ENCODE measurements at places on chromosomes 3 and 15.
A peak's percentile ranks its signal among the peaks of the same experiment; 100 is the strongest.

GRCh38 chr15:53835309-53835708 is 75.8 kb upstream of the WDR72 start:
- H3K4me3 ChIP-seq = no peak overlapping the region
- H3K4me1 ChIP-seq = no peaks in the 10 kb centered on the region
- no peaks in the 10 kb centered on the region for H3K27me3 ChIP-seq
- DNase-seq = no peak
- no peaks in the 10 kb centered on the region for H3K36me3 ChIP-seq
- no peak overlapping the region for H3K27ac ChIP-seq

GRCh38 chr3:140023616-140024530 is 88.9 kb downstream of the CLSTN2 start:
- H3K4me1 ChIP-seq = no peaks in the 10 kb centered on the region
- DNase-seq = no peak
- H3K4me3 ChIP-seq = no peak overlapping the region
- H3K27me3 ChIP-seq = no peaks in the 10 kb centered on the region
- H3K27ac ChIP-seq = no peak overlapping the region
- H3K36me3 ChIP-seq = no peaks in the 10 kb centered on the region

DNA sequence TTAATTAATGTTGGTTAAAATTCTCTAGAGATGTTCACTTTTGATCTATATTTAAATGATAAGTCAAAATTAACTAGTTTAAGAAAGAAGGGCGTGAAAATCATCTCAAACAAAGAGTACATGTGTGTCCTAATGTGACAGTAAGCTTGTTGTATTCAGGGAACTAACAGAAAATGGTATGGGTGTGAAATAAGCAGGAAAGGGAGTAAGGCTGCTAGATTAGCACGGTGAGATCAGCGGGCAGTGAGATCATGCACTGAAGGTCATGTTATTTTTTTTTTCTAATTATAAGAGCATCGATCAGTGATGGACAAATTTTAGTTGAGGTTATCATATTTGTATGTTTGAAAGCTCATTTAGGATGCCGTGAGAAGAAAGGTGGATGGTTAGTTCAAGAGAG is 430.8 kb downstream of the DIPK2A start:
- H3K4me3 ChIP-seq = no peak overlapping the region
- H3K27me3 ChIP-seq = no peaks in the 10 kb centered on the region
- H3K27ac ChIP-seq = no peak overlapping the region
- no peak for DNase-seq
- no peaks in the 10 kb centered on the region for H3K4me1 ChIP-seq

- H3K36me3 ChIP-seq = no peaks in the 10 kb centered on the region
- DNase-seq = peak; percentile 6
- H3K4me1 ChIP-seq = peaks cover 20% of the 10 kb centered on the region
- no peak overlapping the region for H3K27ac ChIP-seq
- H3K27me3 ChIP-seq = no peaks in the 10 kb centered on the region
Observed at GRCh38 chr3:151835751-151836525, 22.0 kb downstream of the AADAC start.

DNA sequence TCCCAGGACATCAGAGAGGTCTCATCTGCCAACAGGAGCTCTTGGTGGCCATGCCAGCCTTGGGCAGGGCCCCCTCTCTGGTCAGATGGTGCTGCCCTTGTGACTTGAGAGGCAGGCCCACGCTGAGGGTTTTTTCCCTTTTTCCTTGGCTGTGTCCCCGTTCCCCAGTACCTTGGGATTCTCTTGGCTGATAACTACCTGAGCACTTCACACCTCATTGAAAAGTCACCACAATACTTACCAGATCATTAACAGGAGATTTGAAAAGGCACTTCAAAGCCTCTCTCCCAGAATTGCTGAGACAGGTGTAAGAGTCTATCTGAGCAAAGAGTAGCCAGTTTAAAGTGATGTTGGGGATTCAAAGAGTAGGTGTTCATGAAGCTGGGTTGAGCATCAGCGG is 15.1 kb upstream of the TMEM158 start:
- H3K4me3 ChIP-seq = no peak overlapping the region
- H3K27ac ChIP-seq = no peak overlapping the region
- H3K27me3 ChIP-seq = no peaks in the 10 kb centered on the region
- no peaks in the 10 kb centered on the region for H3K36me3 ChIP-seq
- no peak for DNase-seq

DNA sequence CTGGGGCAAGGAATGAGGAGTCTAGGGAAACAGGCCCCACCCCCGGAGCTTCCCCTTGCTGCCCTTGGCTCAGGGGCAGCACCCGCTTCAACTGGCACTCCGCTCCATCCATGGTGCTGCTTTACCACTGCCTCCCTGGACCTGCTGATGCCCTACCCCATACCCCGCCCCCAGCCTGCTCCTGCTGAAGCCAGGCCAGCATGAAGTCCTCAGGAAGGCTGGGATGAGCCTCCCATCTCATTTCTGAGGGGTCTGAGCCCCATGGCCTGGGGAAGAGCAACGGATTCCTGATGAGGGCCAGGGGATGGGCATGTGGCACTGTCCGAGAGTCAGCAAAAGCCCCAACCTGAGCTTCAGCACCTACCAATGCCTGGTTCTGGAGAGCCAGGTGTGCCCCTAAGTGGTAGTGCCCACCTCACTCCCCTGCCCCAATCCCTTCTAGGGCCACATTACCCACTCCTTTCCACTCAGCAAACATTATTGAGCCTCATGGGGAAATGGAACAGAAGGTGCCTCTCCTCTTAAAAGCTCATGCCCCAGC is 21.0 kb downstream of the SEC61A1 start:
- H3K4me3 ChIP-seq = no peak overlapping the region
- H3K4me1 ChIP-seq = peaks cover 20% of the 10 kb centered on the region
- H3K27me3 ChIP-seq = peaks cover 25% of the 10 kb centered on the region
- H3K27ac ChIP-seq = no peak overlapping the region
- H3K36me3 ChIP-seq = no peaks in the 10 kb centered on the region

- no peaks in the 10 kb centered on the region for H3K27me3 ChIP-seq
- H3K36me3 ChIP-seq = no peaks in the 10 kb centered on the region
- no peak overlapping the region for H3K27ac ChIP-seq
- H3K4me1 ChIP-seq = no peaks in the 10 kb centered on the region
- H3K4me3 ChIP-seq = no peak overlapping the region
Observed at GRCh38 chr3:94083261-94083660, 20.4 kb downstream of the NSUN3 start.

DNA sequence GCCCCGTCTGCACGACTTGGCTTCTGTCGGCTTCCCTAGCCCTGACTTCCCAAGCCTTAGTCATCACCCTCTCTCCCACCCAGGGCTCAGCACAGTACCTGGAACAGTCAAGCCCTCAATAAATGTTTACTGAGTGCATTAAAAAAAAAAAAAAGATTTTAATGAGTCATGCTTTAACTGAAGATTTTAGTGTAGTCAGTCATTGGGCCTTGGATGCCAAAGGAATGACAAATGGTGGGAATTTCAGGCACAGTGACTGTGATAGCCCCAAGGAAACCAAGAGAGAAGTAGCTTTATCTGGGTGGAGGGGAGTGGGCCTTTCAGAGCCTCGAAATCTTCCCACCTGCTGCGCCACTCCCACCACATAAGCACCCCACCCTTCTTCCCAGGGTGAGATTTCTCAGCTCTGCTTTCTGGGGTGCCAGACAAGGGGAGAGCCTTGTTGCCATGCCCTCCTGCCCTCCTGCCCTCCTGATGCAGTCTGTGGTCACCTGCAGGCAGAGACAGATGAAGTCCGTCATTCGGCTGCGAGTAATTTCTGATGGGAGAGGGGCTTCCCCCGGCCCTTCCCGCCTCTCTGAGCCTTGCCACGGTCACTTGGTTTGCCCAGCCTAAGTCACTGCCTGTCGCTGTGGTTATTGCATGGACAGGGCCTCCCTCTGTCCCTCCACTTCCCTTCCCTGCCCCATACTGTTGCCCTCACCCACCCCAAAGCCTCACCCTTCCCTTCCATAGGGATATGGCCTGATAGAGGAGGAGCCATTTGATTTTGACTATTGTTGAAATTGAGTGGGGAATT is 41.8 kb downstream of the SMAD3 start:
- peaks cover 5% of the 10 kb centered on the region for H3K36me3 ChIP-seq
- no peak for DNase-seq
- H3K4me3 ChIP-seq = no peak overlapping the region
- peaks cover 20% of the 10 kb centered on the region for H3K4me1 ChIP-seq
- H3K27me3 ChIP-seq = no peaks in the 10 kb centered on the region
- no peak overlapping the region for H3K27ac ChIP-seq

DNA sequence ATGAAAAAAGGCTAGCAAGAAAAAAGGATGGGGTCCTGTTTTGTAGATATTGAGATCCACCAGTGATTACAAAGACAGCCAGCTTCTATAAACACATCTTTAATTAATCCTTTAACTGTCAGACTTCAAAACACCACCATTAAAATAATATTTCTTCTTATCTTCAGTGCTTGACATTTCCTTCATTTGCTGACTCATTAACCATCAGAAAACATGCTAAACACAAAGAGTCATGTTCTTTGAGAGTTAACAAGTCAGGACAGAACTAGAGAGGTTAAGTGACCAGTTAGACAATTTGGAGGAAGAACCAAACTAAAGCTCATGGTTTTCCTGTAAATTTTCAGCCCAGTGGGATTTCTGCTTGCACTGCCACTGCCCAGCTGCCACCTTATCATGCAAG is 111.4 kb downstream of the MEIS2 start:
- peaks cover 4% of the 10 kb centered on the region for H3K4me1 ChIP-seq
- no peak for DNase-seq
- peaks cover 7% of the 10 kb centered on the region for H3K36me3 ChIP-seq
- H3K27me3 ChIP-seq = no peaks in the 10 kb centered on the region
- H3K4me3 ChIP-seq = no peak overlapping the region

- H3K27ac ChIP-seq = no peak overlapping the region
- no peaks in the 10 kb centered on the region for H3K27me3 ChIP-seq
- no peak overlapping the region for H3K4me3 ChIP-seq
Observed at GRCh38 chr3:194450341-194450740, 36.5 kb downstream of the ATP13A3 start.

DNA sequence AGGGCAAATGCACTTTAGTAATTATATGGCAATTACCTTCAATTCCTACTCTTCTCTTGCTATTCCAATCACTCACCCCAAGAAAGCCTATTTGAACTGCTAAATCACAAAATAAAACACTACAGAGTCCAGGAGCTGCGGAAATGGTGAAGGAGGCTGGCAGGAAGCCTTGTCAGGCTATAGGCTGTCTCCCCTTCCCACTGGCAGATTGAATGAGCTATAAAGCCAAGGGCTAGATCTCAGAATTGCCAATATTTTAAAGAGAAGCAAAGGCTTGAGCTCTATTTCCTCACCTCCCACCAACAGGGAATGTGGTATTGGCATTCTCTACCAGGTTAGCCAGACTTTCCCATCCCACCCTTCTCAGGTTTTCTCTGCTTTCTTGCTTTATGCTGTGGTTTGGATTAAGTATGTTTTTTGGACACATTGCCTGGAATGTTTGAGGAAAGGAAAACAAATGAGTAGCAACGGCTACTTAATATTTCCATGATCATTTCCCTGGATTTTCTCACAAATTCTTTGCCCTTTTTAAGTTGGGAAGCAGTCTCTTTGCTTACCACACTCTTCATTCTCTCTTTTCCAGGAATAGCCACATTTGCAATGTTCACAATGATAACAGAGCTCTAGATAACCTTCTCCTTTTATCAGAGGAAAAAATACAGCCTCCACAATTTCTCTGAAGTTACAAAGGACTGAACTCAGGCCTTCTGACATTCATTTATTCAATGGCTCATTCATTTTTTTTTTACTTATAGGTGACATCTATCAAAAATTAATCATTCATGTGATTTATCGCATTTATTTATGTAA is 1125.4 kb downstream of the ROBO1 start:
- H3K27ac ChIP-seq = no peak overlapping the region
- no peak for DNase-seq
- peaks cover 7% of the 10 kb centered on the region for H3K4me1 ChIP-seq

GRCh38 chr3:138468886-138469285 is 34.5 kb downstream of the ESYT3 start:
- no peak overlapping the region for H3K4me3 ChIP-seq
- H3K4me1 ChIP-seq = no peaks in the 10 kb centered on the region
- H3K27me3 ChIP-seq = no peaks in the 10 kb centered on the region
- H3K36me3 ChIP-seq = no peaks in the 10 kb centered on the region

Data from neural progenitor cell (in vitro differentiated cells).